ENCODE measurements at places on chromosomes 2 and 18.

DNA sequence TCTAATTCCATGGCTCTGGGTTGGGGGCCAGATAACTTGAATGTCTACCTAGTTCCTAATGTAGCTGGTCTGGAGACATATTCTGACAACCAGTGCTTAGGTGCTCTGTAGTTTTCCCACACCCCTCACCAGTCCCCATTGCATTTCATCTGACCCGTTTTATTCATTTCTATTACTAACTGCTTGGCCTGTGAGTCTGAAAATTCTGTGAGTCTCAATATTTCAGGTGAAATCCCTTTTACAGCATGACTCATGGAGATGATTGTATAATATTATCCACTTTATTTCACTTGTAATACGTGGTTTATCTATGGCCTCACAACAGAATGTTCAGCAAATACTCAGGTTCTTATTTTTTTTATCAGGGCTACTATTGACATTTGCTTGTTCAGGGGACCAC is 103.7 kb upstream of the UGP2 start:
- DNase-seq: no peak

DNA sequence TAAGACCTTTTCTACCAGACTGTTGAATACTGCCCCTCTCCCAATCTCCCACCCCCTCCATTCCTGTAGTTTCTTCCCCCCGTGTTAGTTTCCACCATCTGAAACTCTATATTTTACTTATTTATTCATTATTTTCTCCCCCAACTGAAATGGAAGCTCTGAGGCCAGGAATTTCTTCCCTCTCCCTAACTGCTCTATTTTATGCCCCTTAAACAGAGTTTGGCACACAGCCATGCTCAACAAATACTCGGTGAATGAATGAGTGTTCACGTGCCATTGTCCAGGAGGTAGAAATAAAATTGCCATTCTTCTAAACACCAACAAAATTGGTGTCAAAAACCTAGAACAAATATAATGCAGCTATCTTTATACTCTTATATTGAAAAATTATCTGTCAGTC is 5.6 kb downstream of the ITGB1BP1 start:
- peak; percentile 30 for DNase-seq

- DNase-seq: no peak
These were observed 15.3 kb downstream of the CROCC2 start for GRCh38 chr2:240921311-240921994.

- DNase-seq: no peak
These were observed 6.1 kb downstream of the HJURP start for GRCh38 chr2:233848276-233848675.

DNA sequence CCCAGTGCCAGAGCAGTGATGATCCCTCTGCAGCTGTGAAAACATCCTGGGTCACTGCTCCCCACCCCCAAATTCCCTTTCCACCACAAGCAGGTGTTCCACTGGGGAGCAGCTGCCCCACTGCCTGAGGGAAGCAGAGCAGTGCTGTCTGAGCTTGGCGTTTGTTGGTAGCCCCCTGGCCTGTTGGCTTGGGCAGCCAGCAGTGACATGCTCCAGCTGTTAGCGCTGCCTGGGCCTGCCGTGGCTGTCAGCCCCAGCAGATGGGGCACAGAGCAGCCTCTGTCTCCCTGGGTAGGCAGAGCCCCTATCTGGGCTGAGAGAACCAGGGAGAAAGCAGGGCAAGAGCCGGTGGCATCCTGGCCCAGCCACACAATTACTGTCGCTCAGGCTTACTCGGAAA is 247.7 kb downstream of the GLI2 start:
- peak; percentile 7 for DNase-seq

DNA sequence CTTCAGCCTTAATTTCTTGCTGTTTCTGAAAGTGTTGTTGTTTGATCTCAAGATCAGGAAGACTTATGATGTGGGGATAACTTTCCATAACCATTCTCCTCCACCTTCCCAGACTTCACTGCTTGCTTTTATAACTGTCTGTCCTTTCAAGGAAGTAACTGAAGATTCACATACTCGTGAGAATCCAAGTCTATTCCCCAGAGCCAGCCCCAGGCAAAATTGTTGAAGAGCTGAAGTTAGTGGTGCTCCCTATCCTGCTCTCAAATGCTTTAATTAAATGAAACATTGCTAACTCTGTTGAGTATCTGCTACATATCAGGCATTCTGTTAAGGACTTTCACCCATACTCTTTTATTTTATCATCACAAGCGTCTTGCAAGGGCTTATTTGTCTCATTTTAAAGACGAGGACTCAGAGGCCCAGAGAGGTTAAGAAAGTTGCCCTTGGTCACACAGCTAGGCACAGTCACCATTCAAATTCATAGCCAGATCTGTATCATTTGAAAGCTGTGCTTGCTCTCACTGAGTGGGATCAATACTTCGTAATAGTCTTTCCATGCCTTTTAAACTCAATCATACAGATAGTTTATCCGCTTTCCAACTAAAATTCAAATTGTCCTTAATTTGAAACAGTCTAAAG is 189.8 kb upstream of the TCF4 start:
- no peak for DNase-seq

DNA sequence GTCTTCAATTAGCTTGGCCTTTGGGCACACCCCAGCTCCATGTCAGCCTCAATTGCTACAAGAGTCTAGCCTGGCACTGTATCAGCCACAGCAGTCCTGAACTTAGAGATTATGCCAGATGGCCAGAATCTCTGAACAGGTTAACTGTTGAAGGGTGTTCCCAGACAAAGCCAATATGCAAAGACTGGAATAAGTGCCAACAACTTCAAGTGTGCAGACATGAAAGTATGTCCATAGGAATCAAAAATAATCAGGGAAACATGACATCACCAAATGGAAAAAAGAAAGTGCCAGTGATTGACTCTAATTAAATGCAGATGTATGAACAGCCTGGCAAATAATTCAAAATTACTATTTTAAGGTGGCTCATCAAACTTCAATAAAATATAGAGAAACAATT is 98.5 kb upstream of the DOCK10 start:
- DNase-seq: no peak

GRCh38 chr2:38223256-38223655 is 147.3 kb upstream of the CYP1B1 start:
- no peak for DNase-seq

GRCh38 chr2:146950911-146951310 is 893.9 kb upstream of the ACVR2A start:
- DNase-seq: peak; percentile 66

- no peak for DNase-seq
These were observed 404.0 kb upstream of the RAB6C start for GRCh38 chr2:129575431-129575830.

- DNase-seq: no peak
These were observed 312.9 kb upstream of the REV1 start for GRCh38 chr2:99802734-99803133.

GRCh38 chr2:101899871-101900270 is 91.9 kb upstream of the IL1R2 start:
- DNase-seq: no peak

GRCh38 chr2:135839713-135840112 is 2.7 kb upstream of the LCT start:
- DNase-seq: no peak

DNA sequence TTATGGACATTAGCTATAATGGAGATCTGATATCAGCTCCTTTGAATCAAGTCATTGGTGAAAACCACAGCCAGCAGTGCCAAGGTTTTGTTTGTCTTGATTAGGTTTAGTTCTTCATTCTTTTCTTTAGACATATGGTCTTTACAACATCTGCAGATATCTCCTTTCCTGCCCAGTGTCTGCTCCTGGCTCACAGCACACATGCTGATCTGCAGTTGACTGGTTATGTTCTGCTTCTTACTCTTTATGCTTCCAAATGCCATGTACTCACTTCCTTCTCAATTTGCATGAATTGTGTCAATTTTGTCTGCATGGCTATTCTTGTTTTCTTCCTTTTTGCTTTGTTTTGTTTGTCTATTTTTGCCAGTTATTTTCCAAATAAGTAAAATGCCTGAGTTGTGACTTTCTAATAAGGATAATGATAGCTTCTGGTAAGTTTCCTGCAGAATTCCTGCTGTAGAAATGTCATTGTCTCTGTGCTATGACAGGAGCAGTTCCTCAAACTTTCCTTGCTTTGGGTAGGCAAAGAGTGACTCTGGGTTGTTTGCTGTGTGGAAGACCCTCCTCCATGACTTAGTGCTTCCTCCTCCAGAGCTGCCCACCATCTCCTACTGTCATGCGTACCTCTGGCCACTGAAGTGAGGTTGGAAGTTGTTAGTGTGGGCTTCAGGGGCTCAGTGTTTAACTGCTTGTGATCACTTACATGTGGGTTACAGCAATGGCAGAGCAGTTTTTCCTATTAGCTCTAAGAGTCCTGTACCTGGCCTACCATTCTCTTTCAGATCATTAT is 8.2 kb downstream of the ARHGAP25 start:
- DNase-seq: no peak

DNA sequence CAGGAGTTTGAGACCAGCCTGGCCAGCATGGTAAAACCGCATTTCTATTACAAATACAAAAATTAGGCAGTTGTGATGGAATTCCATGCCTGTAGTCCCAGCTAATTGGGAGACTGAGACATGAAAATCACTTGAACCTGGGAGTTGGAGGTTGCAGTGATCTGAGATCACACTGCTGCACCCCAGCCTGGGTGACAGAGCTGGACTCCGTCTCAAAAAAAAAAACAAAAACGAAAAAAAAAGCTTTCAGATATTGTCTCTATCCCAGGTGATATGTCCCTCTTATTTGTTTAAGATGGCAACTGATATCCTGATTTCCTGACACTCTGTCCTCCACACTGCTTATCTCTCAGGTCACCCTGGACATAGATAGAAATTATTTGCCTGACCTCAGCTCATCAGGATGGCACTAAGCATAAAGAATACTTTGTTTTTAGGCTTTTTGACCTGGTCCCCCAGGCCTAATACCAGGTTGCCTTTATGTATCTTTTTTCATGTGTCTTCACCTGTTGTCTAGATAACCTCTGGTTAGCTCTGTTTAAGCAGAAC is 295.2 kb upstream of the KCNJ3 start:
- DNase-seq: no peak

DNA sequence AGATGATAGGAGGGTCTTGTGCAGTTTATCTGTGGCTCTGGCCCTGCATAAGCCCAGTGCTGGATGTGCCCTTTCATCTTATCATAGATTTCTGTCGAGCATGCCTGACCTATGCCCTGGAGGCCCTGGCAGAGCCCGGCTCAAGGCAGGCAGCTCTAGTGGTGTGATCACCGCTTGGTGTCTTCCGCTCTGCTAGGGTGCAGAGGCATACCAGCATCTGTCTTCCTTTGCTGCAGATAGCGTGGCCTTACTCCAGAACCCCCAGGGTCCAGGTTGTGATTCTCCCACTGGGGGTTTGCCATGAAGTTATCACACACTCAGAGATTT is 13.7 kb upstream of the TRAF3IP1 start:
- DNase-seq: no peak

GRCh38 chr18:56475250-56475649 is 163.1 kb downstream of the TXNL1 start:
- DNase-seq: no peak

DNA sequence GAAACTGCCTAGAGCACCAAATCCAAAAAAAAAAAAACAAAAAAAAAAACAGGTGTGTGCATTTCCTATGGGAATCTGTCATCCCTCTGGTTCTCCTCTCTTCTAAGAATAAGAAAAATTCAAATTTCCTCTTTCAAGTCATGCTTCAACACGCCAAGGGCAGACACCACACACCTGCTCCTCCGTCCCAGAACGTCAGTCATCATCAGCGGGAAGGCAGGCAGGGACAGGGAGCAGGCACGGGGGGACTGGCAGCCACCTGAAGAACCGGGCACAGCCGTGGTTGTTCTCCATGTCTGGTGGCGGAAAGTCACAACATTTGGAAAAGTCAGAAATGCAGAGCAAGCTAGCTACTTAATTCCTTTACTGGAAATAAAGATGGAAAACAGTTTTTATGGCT is 214.8 kb downstream of the IKZF2 start:
- DNase-seq: peak; percentile 2

- no peak for DNase-seq
These were observed 51.8 kb upstream of the RAB27B start for GRCh38 chr18:54776282-54776977.

GRCh38 chr2:218607436-218608115 is at the start of gene PLCD4:
TSS of gene PLCD4 (plus strand) at chr2:218607899. CDS start at chr2:218615740, 7,841 bp downstream.
- no peak for DNase-seq

GRCh38 chr2:227234429-227234828 is 70.0 kb downstream of the COL4A3 start:
- DNase-seq: no peak

- DNase-seq: no peak
These were observed 37.7 kb downstream of the HS1BP3 start for GRCh38 chr2:20612925-20613916.

DNA sequence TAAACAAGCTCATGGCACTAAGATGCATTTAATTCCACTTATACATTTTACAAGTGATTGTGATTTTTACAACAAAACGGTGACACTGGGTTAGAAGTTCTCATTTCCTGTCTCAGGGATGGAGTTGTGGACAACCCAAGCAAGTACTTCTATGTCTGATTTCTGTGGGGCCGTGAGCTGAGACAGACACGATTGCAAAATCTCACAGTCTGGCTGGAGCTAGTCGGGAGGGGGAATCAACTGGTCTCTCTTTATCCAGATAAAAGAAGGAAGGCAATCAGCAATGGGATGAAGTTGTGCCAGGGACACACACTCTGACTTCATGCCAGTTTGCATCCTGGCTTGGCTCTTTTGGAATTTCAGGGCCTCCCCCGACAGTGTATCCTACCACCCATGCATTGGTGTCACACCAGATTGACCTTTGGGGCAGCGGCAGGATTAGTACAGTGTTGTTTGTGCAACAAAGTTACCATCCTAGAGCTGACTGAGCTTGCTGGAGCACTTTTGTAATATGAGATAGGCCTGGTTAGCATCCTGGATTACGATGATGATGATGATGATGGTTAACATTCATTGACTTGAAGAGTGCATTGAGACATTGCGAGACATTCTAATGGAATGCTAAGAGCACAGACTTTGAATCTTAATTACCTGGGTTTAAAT is 98.8 kb downstream of the CTAGE1 start:
- no peak for DNase-seq

GRCh38 chr2:97701851-97702465 is 11.4 kb upstream of the ZAP70 start:
- DNase-seq: no peak

GRCh38 chr2:9140645-9141044 is 66.0 kb upstream of the ASAP2 start:
- DNase-seq: no peak

DNA sequence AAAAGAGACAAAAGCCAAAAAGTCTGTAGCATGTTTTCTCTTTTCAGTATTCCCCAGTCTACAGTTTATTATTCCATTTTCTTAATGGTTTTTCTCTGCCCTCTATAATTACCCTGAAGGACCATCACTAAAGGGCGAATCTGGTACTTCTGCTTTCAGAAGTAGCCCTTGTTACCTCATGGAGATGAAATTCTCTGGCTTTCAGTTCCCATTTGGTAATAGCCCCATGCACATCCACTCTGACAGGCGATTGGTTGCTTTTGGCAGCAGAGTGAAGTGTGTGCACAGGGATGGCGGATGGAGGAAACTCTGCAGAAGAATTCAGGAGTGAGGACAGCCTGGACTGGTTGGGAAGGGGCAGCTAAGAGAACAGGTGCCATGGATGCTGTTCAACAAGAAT is 66.3 kb upstream of the NABP1 start:
- no peak for DNase-seq

Measured in NCI-H1105 (cell line).